Neural crest cell (in vitro differentiated cells): ENCODE measurements at places on chromosomes 13 and 19. TPM values are rescaled to one million over a fixed set of nuclear protein-coding genes. Genes with fewer than 3 reads are reported as not detected.
A peak's percentile ranks its signal among the peaks of the same experiment; 100 is the strongest.

FUT2 gene
- not detected in 2 replicates for total RNA-seq

GSX1 gene
- total RNA-seq: 10.6 and 11.4 TPM in 2 replicates

TEX26 gene
- not detected in 2 replicates for total RNA-seq

SYCN gene
- total RNA-seq: not detected in 2 replicates

MAG gene
- total RNA-seq: not detected in 2 replicates

HSPH1 gene
- total RNA-seq: 132 and 146 TPM in 2 replicates

DNA sequence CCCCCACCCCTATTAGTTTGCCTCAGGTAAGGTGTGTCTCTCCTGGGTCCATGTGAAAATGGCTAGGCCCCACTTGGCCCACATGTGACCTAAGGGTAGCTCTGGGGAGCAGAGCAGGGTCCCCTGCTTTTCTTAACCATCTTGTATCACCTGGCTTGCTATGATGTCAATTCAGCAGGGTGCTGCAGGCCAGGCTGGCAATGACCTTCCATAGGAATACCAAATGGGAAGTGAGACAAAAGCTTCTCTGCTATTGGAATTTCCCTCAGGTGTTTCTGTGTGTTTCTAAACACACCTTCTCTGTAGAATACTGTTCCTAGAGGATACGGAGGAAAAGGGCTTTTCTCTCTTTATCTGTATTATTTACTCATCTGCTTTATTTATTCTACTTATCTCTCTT is 35.7 kb upstream of the DACH1 start:
- no peak overlapping the region for H3K27ac ChIP-seq
- no peak overlapping the region for H3K4me3 ChIP-seq
- no peaks in the 10 kb centered on the region for H3K27me3 ChIP-seq
- H3K36me3 ChIP-seq: no peaks in the 10 kb centered on the region
- H3K4me1 ChIP-seq: peaks cover 4% of the 10 kb centered on the region
- no peak for DNase-seq

DNA sequence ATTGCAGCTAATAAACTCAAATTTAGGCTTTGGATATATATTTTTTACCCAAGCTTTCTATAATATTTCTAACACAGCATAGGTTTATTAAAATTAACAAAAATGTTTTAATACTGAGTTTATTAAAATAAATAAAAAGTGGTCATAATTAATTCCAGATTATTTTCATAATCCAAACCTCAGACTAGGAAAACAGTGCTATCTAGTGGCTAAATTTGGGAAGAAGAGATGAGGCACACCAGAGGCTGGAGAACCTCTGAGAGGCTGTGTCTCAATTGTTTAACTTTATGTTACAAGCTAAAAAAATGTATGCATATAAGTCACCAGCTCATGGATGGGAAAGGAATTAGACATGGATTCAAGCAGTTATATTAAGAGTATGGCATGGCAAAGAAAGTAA is 392.5 kb downstream of the DIAPH3 start:
- no peak overlapping the region for H3K27ac ChIP-seq
- H3K36me3 ChIP-seq: no peaks in the 10 kb centered on the region
- H3K27me3 ChIP-seq: no peaks in the 10 kb centered on the region
- H3K4me3 ChIP-seq: no peak overlapping the region
- H3K4me1 ChIP-seq: peaks cover 10% of the 10 kb centered on the region
- no peak for DNase-seq

DNA sequence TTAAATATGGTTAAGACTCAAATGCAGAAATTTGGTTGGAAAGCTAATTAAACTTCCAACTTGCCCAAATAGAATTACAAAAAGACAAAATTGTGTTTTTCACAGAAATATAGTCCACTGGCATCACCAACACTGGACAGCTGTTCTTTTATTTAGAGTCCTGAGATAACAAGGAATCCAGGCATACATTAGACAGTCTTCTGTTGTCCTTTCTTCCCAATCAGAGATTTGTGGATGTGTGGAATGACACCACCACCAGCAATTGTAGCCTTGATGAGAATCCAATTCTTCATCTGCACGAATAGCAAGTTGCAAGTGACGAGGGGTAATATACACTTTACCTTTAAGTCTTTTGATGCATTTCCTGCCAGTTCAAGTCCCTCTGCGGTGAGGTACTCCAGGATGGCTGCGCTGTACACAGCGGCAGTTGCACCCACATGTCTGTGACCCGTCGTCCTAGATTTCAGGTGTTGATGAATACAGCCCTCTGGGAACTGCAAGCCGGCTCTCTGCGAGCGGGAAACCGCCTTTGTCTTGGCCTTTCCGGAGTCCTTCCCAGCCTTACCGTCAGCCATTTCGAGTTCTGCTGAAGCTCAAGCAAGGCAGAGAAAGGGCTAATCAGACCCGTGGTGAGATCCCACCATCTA is 14.7 kb downstream of the UBAC2 start:
- peaks cover 37% of the 10 kb centered on the region for H3K4me1 ChIP-seq
- H3K36me3 ChIP-seq: peaks cover 2% of the 10 kb centered on the region

DNA sequence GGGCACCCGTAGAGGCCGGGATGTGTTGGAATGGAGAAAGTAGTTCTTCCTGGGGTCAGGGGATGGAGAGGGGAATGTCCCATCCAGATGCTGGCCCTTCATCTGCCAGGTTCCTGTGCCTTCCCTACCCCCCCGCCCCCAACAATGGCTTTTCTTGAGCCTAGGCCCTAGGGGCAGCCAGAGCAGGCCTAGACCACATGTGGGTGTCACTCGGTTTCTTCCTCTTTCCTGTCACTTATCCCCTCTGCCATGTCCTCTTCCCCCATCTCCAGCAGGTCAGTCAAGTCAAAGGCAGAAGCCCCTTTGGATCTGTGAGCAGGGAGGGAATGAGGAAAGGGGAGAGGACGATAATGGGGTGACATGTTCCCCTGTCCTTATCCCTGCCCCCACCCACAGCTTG is 36.4 kb downstream of the LYL1 start:
- DNase-seq: no peak
- H3K36me3 ChIP-seq: no peaks in the 10 kb centered on the region
- no peak overlapping the region for H3K27ac ChIP-seq
- H3K4me3 ChIP-seq: no peak overlapping the region
- peaks cover 100% of the 10 kb centered on the region for H3K27me3 ChIP-seq
- peaks cover 3% of the 10 kb centered on the region for H3K4me1 ChIP-seq

DNA sequence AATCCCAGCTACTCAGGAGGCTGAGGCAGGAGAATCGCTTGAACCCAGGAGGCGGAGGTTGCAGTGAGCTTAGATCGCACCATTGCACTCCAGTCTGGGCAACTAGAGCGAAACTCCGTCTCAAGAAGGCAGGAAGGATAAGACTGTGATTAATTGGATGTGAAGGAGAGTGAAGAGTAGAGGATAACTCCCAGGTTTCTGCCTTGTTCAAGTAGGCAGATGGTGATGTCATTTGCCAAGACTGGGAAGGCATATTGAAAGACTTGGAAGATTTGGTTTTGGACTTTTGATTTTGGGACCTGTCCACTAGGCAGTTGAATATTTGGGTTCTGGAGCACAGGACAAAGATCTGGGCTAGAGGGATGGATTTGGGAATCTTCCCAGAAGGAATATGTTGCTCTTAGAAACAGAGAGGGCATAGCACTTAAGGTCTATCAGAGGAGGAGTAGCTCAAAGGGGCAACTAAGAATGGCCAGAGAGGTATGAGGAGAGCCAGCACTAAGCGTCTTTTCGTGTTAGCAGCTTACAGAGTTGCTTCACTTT is 20.0 kb downstream of the GARRE1 start:
- no peak overlapping the region for H3K4me3 ChIP-seq
- no peak for DNase-seq
- H3K36me3 ChIP-seq: no peaks in the 10 kb centered on the region
- H3K27me3 ChIP-seq: no peaks in the 10 kb centered on the region

DNA sequence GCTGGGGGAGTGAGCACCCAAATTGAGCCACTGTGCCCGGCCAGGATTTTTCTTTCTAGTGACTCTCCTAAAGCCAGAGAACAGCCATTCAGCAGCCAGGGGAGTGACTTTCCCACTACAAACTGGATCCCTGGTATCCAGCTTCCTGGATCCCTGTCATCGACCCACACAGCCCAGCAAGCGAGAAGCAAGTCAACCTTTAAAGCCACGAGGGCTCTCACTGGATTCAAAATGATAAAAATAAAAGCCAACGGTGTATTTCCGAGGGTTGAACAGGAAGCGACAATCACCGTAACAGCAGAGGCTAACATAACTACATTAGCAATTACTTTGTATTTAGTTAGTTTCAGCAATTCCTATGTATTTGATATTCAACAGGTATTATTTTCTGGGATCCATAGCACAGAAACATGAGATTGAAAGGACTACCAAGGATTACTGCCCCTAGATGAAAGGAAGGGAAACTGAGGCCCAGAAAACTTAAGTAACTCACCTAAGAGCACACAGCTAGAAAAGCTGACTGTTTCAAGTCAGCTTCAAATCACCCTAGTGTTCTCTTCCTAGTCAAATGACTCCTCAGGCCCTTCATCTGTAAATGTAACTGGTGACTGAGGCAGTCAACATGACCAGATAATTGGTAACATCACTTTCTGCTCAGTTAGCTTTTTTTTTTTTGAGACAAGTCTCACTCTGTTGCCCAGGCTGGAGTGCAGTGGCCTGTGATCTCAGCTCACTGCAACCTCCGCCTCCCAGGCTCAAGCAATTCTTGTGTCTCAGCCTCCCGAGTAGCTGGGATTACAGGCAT is 2.7 kb downstream of the RFX1 start:
- H3K27ac ChIP-seq: no peak overlapping the region
- no peak for DNase-seq
- H3K36me3 ChIP-seq: peaks cover 8% of the 10 kb centered on the region
- H3K4me1 ChIP-seq: peaks cover 17% of the 10 kb centered on the region
- peak overlapping the region; percentile 36 for H3K4me3 ChIP-seq

GRCh38 chr19:3276341-3276799 is 51.9 kb downstream of the CELF5 start:
- no peak for DNase-seq
- no peaks in the 10 kb centered on the region for H3K36me3 ChIP-seq
- peaks cover 73% of the 10 kb centered on the region for H3K27me3 ChIP-seq
- H3K27ac ChIP-seq: no peak overlapping the region
- H3K4me1 ChIP-seq: peaks cover 11% of the 10 kb centered on the region
- H3K4me3 ChIP-seq: no peak overlapping the region

- no peak for DNase-seq
Observed at GRCh38 chr19:1362387-1363257, 21.1 kb upstream of the NDUFS7 start.

DNA sequence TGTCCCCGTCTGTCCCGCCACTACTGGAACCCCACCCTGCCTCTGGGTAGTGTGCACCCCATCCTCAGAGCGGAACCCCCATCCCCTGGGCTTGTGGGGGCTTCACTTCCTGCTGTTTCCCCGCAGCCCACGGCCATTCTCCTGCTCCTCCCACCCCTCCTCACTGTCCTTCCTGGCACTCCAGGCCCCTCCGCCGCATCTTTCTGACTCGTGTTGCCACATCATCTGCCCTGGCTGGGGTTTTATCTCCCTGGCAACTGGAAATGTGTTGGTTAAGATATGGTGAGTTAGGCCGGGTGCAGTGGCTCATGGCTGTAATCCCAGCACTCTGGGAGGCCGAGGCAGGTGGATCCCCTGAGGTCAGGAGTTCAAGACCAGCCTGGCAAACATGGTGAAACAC is 37.3 kb downstream of the KDM4B start:
- H3K36me3 ChIP-seq: peaks cover 15% of the 10 kb centered on the region
- no peak overlapping the region for H3K4me3 ChIP-seq
- H3K27ac ChIP-seq: no peak overlapping the region
- DNase-seq: no peak

- no peak for DNase-seq
- H3K27me3 ChIP-seq: no peaks in the 10 kb centered on the region
- no peak overlapping the region for H3K4me3 ChIP-seq
- no peaks in the 10 kb centered on the region for H3K36me3 ChIP-seq
- H3K4me1 ChIP-seq: peaks cover 11% of the 10 kb centered on the region
Observed at GRCh38 chr13:45542878-45543277, 72.7 kb downstream of the ERICH6B start.

- no peak overlapping the region for H3K27ac ChIP-seq
- no peaks in the 10 kb centered on the region for H3K27me3 ChIP-seq
- peak; percentile 81 for DNase-seq
Observed at GRCh38 chr19:49546825-49547565, 19.2 kb downstream of the RCN3 start.

GRCh38 chr13:41546372-41547190 is 89.2 kb downstream of the RGCC start:
- no peak for DNase-seq
- peaks cover 66% of the 10 kb centered on the region for H3K4me1 ChIP-seq
- H3K27me3 ChIP-seq: no peaks in the 10 kb centered on the region
- no peak overlapping the region for H3K4me3 ChIP-seq
- H3K36me3 ChIP-seq: peaks cover 8% of the 10 kb centered on the region

GRCh38 chr13:45537516-45537915 is 72.8 kb downstream of the COG3 start:
- no peak overlapping the region for H3K27ac ChIP-seq
- H3K36me3 ChIP-seq: peaks cover 14% of the 10 kb centered on the region
- H3K4me1 ChIP-seq: no peaks in the 10 kb centered on the region
- H3K27me3 ChIP-seq: no peaks in the 10 kb centered on the region

DNA sequence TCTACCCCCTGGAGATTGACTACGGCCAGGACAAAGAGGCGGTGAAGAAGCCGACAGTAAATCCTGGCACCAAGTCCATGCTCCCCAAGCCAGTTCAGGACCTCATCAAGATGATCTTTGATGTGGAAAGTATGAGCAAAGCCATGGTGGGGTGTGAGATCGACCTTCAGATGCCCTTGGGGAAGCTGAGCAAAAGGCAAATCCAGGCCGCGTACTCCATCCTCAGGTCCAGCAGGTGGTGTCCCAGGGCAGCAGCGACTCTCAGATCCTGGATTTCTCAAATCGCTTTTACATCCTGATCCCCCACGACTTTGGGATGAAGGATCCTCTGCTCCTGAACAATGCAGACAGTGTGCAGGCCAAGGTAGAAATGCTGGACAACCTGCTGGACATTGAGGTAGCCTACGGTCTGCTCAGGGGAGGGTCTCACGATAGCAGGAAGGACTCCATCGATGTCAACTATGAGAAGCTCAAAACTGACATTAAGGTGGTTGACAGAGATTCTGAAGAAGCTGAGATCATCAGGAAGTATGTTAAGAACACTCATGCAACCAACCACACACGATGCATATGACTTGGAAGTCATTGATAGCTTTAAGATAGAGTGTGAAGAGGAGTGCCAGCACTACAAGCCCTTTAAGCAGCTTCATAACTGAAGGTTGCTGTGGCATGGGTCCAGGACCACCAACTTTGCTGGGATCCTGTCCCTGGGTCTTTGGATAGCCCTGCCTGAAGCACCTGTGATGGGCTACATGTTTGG is 24.0 kb upstream of the ANKRD10 start:
- H3K27me3 ChIP-seq: no peaks in the 10 kb centered on the region
- DNase-seq: no peak
- H3K36me3 ChIP-seq: no peaks in the 10 kb centered on the region
- no peak overlapping the region for H3K4me3 ChIP-seq

DNA sequence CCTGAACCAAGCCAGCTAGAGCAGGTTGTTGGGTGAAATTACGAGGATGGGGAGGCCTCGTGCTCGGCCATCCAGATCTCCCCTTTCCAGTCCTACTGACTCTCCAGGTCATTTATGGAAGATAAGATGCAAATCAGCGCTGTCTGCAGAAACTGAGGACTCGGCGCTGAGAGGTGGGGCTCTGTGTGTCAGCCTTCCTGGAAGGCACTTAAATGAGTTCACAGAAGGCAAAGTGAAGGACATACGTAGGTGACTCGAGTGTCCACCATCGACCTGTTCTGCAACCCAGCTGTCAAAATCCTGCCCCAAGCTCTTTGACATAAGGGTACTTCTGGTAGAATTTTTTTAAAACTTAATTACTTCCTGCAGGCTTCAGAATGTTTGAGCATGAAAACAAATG is 86.4 kb downstream of the RAB20 start:
- no peak for DNase-seq
- H3K27me3 ChIP-seq: no peaks in the 10 kb centered on the region
- H3K27ac ChIP-seq: no peak overlapping the region
- no peaks in the 10 kb centered on the region for H3K4me1 ChIP-seq
- peaks cover 28% of the 10 kb centered on the region for H3K36me3 ChIP-seq
- H3K4me3 ChIP-seq: no peak overlapping the region
